ENCODE measurements at places on chromosomes 2 and 18. TPM values are rescaled to one million over a fixed set of nuclear protein-coding genes. Genes with fewer than 3 reads are reported as not detected.

Gene MGAT4A
- total RNA-seq = 28.4 TPM

Gene TUBA4B
- 0.26 TPM for total RNA-seq

Gene OSR1
- total RNA-seq = 9.8 TPM

Gene LAMA3
- total RNA-seq = 88.2 TPM

Gene MAPK4
- total RNA-seq = 4.4 TPM

Gene DNER
- 1.1 TPM for total RNA-seq

Gene TWIST2
- total RNA-seq = 11.5 TPM

Gene EXOC6B
- 56.6 TPM for total RNA-seq

Gene ABCG5
- not detected for total RNA-seq

Gene SRD5A2
- 2.1 TPM for total RNA-seq

Gene SCYGR4
- total RNA-seq = not detected

Gene PSMA8
- total RNA-seq = not detected

Gene TWSG1
- total RNA-seq = 33.2 TPM

Gene ANTXR1
- 33.4 TPM for total RNA-seq
